ENCODE measurements at places on chromosomes 11 and 22.

DNA sequence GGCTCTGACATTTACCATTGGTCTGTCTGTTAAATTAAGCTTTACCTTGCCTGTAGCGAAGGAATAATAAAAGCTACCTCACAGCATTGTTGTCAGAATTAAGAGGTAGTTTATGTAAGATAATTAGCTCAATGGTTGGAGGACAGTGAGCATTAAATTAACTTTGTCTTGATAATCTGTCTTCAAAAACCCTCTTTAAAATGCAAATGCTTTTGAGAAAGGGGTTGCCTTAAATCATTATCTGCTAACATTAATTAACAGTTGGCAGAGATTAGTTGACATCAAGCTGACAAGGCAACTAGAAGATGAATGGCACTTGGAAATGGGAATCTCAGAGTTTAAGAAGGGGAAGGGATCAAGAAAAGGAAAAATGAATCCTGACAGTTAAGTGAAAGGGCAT, 761.1 kb upstream of the ARHGAP42 start:
- DNase-seq, result no peak

- DNase-seq, result no peak
Observed at GRCh38 chr22:32699001-32699582, 102.4 kb upstream of the TIMP3 start.

- DNase-seq, result no peak
Observed at GRCh38 chr11:57978686-57979531, 44.8 kb upstream of the OR9Q1 start.

DNA sequence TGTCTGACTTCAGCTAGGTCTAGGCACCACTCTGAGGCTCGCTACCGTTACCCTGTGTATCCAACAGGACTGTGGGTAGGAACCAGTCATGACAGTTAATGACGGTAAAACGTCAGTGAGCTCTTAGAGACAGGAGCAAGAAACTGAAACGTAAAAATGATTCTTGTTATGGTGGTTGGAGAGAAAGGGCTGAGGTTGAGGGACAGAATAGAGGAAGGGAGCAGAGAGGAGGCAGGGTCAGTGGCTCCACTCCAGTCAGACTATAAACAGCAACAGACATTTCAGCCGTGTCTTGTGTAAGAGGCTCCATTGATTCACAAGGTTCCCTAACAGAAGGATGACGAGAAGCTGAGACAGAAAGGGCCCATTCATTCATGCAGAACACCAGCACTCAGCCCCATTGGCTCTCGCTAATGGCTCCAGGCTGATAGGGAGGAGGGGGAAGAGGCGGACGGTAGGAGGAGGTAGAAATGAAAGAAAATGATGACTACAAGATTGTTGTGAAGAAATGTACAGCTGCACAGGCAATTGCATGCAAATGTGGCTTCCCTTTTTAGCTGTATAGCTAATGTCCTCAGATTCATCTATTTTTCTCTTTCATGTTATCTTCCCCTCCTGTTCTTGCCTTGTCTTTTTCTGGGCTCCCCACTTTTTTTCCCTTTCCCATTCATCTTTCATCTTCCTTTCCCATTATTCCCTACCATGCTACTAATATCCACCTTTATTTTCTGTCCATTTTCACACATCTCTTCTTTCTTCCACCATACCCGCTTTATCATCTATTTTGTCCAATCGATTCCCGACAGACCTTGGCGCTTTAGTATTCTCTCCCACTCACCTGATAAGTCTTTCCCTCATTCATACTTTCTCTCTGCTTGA, 34.3 kb downstream of the ETS1 start:
- no peak for DNase-seq

GRCh38 chr11:109421981-109422869, at the start of gene C11orf87:
TSS of gene C11orf87 (plus strand) at chr11:109422190. CDS start at chr11:109423634, 1,444 bp downstream.
- no peak for DNase-seq

GRCh38 chr11:2533587-2534133, 88.9 kb downstream of the KCNQ1 start:
- DNase-seq, result no peak

GRCh38 chr11:5486421-5486820, 2.1 kb upstream of the OR52D1 start:
- DNase-seq, result no peak

- no peak for DNase-seq
Observed at GRCh38 chr22:43036282-43036829, 21.4 kb upstream of the PACSIN2 start.

- DNase-seq, result no peak
Observed at GRCh38 chr11:111448414-111448813, 63.8 kb downstream of the BTG4 start.

DNA sequence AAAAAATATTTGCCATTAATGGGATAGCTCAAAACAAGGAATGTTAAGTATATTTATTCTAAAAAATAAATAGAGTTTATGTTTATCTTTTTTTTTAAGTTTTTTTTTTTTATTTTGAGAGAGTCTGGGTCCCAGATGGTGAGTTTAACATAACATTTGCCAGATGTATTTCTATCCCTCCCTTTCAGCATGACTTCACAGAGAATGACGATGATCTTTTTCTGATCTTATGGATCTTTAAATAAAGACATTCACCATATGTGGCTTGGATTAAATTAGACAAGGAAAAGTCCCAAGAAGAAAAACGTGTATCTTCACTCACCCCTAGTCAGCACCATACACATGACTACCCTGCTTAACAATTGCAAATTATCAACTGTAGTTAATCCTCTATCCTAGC, 839.8 kb upstream of the CNTN5 start:
- no peak for DNase-seq

DNA sequence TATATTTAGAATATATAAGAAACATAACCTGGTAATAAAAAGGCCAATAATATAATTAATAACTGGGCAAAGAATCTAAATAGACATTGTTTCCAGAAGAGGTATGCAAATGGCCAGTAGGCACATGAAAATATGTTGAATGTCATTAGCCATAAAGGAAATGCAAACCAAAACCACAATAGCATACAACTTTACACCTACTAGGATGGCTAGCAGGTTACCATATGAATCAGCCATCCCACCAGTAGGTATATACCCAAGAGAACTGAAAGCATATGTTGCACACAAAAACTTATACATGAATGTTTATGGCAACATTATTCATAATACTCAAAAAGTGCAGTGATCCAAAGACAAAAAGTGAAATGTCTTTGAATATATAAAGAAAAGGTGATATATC, 2.7 kb upstream of the OR2D2 start:
- no peak for DNase-seq

DNA sequence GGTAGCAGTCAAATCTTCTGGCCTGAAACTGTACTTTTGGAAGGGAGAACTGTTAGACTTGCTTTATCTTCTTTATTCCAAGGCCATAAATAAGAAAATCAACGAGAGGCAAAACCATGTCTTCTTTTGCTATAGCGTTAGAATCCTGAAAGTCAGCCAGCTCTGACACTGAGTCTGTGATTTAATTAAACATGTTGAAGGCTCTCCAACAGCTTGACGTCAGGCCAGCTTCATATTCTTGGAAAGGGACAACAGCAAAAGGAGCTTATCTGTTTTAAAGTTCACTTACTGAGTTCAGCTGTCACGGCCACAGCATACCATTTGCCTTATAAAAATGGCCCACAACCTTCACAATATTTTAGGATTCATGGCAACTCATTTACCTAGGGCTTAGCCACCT, 131.0 kb upstream of the LDLRAD3 start:
- DNase-seq, result no peak

GRCh38 chr11:39745401-39745800, 1714.1 kb downstream of the LRRC4C start:
- DNase-seq, result no peak

DNA sequence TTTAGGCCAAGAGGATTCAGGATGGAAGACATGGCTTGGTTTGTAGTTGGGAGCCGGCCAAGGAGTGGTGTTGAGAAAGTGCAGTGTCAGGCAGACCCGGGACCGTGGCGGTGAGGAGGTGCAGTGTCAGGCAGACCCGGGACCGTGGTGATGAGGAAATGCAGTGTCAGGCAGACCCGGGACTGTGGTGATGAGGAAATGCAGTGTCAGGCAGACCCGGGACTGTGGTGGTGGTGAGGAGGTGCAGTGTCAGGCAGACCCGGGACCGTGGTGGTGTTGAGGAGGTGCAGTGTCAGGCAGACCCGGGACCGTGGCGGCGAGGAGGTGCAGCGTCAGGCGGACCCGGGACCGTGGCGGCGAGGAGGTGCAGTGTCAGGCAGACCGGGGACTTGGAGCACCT, 59.7 kb downstream of the LRP5 start:
- no peak for DNase-seq

DNA sequence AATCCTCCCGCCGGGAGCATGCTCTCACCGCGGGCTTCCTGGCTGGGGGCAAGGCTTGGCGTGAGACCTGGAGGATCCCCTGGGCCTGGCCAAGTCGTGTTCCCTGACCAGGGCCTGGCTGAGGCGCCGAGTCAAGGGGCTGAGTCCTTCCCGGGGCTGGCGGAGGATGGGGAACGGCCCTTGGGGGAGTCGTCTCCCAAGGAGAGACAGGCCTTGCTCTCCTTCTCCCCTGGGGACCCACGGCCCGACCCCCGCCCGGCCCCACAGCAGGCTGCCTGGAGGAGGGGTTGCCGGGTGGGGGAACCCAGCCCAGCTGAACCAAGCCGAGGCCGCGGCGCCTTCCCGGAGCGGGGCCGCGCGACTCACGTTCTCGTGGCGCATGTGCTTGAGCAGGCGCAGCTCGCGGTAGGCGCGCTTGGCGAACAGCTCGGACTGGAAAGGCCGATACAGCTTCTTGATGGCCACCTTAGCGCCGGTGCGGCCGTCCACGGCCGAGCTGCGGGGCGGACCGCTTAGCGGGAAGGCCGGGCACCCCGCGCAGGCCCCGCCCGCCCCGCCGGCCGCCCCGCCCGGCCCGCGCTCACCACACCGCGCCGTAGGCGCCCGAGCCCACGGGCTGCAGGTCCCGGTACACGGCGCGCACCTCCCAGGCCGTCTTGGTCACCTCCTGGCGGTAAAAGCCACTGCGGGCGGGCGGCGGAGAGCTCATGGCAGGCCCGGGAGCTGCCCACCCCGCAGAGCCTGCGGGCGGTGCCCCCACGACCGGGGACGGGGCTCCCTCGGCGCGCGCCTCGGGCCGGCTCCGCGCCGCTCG, 475 bp downstream of the MAPK12 start:
- peak; percentile 22 for DNase-seq

DNA sequence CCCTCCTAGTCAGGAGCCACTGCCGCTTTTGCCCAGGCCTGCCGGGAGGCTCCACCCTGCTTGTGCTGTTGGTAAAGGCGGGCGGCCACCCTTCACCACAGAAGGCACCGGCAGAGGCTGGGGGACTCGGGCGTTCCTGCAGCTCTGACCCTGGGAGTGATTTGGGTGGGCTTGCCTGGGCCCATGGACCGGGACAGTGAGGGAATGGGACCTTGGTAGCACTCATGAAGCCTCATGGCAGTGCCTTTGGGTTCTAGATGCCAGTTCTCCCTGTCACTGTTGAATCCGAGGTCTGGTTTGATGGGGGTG, 4.4 kb downstream of the TPCN2 start:
- DNase-seq, result no peak

DNA sequence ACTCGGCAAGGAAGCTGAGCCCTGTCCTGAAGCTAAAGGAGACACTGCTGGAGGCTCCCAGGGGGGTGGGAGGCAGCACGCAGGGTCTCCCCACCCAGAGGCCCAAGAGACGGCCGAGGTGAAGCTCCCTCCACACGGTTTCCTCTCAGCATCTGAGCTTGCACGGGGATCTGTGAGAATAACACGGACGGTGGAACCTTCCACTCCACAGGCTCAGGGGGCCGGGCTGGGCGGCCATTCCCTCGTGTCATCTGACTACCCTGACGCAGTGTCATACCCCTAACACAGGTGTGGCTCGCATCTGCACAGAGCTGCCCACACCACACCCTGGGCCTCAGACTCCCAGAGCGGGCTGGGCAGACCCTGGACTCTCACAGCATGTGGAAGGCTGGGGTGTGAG, 409.7 kb downstream of the SHANK2 start:
- no peak for DNase-seq

DNA sequence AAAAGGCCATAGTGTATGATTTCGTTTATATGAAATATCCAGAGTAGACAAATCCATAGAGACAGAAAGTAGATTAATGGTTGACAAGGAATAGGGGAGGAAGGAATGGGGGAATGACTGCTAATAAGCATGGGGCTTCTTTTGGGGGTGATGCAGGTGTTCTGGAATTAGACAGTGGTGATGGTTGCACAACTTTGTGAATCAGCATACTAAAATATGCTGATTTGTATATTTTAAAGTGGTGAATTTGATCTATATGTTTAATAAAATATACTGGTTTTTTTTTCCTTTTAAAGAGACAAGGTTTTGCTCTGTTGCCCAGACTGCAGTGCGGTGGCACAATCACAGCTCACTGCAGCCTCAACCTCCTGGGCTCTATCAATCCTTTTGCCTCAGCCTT, 6.5 kb upstream of the HORMAD2 start:
- DNase-seq, result no peak

DNA sequence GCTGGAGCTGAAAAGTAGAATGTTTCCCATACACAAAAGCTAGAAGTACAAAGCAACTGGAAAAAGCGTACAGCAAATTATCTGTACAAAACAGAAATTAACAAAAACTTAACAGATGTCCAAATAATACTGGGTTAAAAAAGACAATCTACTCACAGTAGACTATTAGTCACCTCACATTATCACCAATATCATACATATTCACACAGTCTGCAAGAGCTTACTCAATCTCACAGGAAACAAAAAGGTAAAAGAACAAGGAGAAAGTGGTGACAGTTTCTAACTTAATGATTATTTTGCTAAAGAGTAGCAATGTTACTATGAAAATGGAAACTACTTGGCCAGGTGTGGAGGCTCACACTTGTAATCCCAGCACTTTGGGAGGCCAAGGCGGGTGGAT, 11.9 kb downstream of the CELF1 start:
- DNase-seq, result no peak

DNA sequence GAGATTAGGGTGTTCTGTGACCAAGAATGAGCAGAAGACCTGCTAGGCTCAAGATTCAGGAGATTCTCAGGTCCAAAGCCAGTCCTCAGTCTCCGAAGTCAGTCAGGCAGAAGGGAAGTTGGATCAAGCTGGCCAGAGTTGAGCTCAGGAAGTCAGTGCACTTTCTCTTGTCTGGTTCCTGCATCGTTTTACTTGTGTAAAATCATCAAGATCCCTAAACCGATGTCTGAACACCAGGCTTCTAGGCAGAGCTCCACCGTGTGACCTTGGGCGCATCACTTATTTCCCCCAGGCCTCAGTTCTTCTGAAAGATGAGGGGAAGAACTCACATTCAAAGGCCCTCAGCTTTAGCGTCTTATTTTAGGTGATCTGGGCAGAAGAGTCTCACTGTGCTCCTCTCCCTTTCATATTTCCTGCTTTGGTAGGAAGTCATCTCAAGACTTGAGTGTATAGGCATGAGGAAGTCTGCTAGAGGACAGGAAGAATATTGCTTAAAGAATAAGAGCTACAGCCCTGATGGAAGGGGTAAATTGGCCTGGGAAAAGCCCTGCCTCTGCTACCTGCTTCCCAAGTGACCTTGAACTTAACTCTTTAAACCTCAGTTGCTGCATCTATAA, 20.2 kb downstream of the NF2 start:
- DNase-seq, result no peak

- no peak for DNase-seq
Observed at GRCh38 chr11:5928811-5929210, 13.2 kb upstream of the OR56A3 start.

DNA sequence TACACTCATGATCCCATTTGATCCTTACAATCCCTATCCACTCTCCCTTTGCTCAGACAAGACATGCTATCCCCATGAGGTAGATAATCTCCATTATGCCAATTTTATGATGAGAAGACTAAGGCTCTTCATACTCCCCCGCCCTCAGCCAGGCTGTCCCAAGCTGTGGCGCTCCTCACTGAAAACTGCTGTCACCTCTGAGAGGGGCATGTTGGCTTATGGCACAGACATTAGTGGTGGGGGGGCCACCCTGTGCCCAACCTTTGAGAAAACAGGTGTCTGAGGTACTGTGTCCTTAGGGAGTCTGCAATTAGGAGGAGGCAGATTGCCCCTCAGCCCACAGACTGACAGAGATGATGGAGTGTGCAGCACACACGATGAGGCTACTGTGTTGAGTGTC, 2.4 kb downstream of the DDTL start:
- no peak for DNase-seq

Data from NCI-H1694 treated with DMSO at 0.1 percent for 48 hours (cell line).